Right hindlimb (tissue), 1 donor: ENCODE measurements at places on chromosomes 5 and 9.

- DNase-seq: no peak
Observed at GRCh38 chr5:140293091-140293848, 9.6 kb downstream of the PFDN1 start.

DNA sequence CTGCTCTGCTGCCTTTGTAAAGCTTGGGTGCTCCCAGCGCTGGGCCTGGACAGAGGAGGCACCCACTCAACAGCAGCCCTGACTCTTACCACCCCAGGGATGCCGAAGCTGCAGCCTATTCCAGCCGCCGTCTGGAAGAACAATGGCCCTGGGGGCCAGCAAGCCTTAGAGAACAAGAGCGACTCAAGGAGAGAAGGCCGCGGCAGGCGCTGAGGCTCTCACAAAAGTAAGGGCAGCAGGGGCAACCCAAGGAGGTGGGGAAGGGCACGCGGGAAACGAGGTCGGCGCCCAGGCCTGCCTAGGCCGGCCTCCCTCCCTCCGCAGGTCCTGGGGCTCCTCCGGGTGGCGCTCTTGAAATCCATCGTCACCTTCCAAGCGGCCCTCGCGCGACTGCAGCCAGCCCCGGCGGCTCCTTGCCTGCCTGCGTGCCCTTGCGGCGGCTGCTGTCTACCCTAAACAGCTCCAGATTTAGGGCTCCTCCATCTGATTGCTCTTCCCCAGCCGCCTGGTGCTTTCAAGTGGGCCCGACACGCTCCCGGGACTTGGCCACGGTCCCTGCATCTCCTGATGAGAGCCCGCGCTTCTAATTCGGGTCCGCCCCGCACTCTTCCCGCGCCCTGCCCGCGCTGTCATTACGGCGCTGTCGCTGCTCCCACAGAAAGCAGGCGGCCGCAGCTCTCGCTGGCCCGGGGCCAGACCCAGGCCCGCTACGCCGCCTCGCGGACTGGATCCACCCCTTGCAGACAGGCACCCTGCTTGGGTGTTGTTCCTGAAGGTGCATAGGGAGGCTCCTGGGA lies 213.3 kb downstream of the SEMA6A start:
- peak; percentile 58 for DNase-seq

- DNase-seq: no peak
Observed at GRCh38 chr5:116892993-116893392, 318.4 kb upstream of the SEMA6A start.

DNA sequence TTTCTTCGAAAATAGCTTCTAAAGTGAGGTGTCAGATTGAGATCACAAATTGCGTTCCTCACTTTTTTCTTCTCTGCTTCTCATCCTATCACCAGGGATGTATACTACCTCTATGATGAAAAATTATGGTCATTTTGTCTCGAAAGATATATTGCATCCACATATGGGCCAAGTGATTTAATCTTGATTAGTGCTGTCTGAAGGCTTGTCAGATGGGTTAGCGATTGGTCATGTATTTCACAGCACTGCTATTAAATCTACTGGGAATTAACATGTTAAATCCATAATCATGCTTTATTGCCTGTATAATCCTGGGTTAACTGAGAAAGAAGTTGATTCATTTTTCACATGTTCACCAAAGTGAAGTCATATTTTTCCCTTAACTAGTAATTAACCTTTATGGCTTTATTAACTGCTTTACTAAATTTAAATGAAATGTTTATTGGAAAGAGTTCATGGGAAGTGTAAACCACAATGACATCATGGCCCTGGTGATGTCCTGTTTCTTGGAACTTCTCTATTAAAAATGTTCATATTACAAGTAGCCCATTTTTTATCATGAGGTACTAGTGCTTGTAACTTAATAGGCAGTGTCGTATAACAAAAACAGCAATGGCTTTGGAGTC lies 193.3 kb downstream of the SMC2 start:
- DNase-seq: no peak

DNA sequence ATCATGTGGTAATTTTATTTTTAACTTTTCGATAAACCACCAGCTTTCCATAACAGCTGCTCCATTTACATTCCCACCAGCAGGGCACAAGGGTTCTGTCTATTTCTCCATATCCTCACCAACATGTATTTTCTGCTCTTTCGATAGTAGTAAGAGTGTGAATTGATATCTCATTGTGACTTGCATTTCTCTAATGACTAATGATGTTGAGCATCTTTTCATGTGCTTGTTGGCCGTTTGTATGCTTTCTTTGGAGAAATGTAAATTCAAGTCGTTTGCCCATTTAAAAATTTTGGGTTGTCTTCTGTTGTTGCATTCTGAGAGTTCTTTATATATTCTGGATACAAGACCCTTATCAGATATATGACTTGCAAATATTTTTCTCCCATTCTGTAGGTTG lies 45.9 kb downstream of the PSD2 start:
- DNase-seq: no peak

DNA sequence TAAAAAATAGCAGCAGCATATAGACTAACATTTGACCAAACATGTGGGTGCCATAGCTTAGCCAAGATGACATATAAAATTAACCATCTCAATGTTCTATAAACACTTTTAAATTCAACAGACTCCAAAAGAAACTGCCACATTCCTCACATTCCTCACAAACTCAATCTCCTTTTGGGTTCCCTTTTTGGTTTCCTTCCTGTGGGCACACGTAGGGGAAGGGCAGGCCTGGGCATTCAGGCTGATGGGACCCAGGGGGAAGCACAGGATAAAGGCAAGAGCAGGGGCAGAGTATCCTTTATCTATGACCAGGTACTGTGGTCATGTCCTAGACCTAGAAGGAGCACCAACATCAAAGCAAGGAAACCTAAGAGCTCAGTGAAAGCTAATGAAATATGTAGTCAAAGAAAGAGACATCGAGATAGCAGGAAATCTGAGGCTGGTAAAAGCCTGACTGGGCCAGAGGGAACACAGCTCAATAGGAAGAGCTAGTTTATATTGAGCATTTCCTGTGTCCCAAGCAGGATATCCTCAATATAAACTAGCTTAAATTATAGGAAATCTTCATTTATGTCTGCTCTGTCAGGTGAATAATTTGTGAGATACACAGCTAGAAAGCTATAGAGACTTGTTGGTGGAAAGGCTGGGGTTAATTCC lies 13.6 kb upstream of the ERAP1 start:
- no peak for DNase-seq

DNA sequence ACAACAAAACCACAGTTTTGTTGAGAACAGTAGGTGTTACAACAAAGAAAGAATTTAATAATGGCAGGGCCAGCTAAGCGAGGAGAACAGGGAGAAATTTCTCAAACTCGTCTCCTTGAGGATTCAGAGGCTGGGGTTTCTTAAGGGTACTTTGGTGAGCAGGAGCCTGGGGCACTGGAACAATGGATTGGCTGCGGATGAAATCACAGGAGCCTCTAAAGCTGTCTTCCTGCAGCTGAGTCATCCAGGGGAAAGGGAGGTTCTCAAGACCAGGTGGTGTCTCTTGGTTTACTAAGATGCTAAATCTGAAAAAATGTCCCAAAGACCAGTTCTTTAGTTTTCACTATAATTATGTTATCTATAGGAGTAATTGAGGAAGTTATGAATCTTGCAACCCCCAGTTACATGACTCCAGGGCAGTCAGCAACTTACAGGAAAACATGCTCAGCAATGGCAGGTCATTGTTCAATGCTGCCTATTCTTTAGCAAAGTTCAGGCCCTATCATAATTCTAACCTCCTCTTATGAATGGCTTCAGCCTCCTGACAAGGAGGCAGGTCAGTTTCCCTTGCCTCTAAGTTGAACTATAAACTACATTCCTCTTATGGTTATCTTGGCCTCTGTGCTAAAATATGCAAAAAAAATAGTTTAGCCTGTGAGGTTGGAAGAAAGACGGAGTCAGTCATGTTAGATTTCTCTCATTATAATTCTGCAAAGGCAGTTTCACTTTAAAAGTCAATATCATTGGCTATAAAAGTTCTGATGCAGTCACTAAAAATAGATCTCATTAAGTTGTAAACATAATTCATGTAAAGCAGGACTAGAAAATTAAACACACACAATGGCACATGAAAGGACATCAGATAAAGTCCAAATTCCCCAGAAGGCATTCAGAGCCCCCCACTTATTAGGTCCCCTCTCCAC lies 63.3 kb upstream of the CKS2 start:
- no peak for DNase-seq

- no peak for DNase-seq
Observed at GRCh38 chr5:24161559-24161958, 483.2 kb downstream of the CDH10 start.

GRCh38 chr9:104866191-104866590 lies 61.8 kb downstream of the ABCA1 start:
- DNase-seq: no peak
